CD4-positive, alpha-beta T cell (primary cell): ENCODE measurements at places on chromosomes 4 and X.

GRCh38 chrX:41377624-41378023, 43.7 kb downstream of the DDX3X start:
- DNase-seq, result no peak

DNA sequence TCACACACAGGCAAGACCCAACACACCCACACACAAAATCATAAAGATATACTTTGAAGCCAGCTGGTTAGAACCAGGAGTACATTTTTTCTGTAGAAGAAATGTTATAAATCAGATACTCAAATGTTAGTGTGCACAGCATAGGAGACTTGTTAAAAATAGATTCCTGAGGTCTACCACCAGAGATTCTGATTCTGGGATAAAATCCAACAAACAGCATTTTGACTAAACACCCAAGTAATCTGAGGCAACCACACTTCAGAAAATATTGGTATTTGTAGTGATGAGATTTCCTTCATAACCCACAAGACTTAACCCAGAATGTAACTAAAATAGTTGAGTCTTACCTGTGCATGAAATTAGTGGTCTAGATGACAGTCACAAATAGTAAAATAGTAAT, 301.8 kb downstream of the HNRNPD start:
- no peak for DNase-seq

GRCh38 chr4:537436-538264, 38.4 kb downstream of the TMEM271 start:
- DNase-seq, result no peak

DNA sequence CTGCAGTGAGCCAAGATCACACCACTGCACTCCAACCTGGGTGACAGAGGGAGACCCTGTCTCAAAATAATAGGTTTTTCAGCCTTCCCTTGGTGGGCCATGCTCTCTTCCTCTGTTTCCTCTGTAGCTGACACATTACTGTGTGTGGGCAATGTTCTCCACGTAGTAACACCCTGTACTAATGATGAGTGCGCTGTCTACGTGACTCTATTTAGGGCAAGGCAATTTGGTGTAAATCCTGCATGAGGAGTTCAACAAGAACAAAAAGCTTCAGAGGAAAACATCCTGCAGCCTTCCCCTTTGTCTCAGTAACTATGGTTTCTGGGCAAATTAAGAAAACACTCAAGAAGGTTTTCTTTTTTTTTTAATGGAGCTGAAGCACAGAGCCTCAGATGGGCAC, 24.4 kb upstream of the JAKMIP1 start:
- DNase-seq, result no peak

- no peak for DNase-seq
Measured at GRCh38 chrX:34146906-34147305, 14.8 kb upstream of the FAM47A start.

GRCh38 chrX:626745-627509, 3.7 kb upstream of the SHOX start:
- no peak for DNase-seq

DNA sequence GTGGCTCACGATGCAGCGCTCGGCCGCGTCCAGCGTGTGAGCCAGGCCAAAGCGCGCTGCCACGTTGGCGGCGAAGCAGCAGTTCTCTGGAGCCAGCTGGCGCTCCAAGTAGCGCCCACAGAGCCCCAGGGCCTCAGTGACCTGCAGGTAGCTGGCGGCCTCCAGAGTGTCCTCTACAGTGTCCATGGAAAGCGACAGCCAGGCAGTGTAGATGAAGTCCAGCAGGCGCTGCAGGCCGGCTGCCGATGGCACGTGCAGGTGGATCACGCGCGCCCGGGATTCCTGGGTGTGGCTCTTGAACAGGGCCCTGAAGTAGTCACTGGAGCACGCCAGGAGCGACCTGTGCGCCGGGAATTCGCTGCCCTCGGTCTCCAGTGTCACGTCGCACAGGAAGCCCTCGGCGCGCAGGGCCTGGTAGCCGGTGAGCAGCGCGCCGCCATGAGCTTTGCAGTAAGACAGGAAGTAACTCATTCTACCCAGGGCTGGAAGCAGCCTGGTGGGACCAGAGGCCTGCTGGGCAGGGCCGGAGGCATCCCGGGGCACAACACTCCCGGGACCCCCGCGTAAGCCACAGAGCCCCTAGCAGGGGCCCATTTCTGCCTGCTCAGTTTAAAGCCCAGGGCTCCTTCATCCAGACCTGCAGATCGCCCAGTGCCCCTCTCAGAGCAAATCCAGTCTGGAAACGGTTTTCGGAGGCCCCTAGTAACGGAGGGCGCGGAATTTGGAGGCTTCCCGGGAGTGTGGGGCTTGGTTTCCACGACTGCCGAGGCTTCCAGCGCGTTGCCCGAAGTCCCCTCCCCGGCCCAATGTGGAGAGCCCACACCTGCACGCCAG, 595 bp downstream of the KLHL34 start:
- peak; percentile 11 for DNase-seq

DNA sequence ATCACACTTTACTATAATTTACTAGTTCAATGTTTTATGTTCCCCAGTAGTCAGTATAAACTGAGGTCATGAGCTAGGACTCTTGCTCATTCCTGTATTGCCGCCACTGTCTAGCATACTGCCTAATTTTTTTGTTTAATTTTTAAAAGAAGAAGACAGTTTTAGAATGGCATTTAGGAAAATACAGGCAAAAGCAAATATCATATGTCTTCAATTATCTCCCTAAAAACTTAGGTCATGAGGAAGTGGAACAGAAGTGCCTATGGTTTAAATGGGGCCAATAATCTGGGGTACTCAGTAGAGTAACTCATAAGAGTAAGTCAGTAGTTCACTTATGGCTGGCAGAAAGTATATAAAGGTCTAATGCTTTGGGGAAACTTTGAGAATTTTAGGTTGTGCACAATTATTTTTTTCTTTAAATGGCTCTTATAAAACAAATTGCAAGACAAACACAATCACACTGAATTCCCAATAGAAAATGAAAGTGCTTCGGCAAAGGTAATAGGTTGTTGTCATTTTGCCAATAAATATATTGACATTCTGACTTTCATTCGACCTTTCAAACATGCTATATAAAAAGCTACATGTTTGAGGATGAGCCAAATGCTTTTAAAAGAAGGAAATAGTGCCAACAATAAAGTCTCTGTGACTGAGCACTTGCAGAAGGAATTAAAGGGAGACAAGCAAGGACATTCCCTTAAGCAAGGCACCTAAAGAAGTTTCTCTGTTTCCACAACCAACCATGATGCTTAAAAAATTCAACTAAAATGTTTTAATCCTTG, 390.1 kb downstream of the PDGFC start:
- no peak for DNase-seq

DNA sequence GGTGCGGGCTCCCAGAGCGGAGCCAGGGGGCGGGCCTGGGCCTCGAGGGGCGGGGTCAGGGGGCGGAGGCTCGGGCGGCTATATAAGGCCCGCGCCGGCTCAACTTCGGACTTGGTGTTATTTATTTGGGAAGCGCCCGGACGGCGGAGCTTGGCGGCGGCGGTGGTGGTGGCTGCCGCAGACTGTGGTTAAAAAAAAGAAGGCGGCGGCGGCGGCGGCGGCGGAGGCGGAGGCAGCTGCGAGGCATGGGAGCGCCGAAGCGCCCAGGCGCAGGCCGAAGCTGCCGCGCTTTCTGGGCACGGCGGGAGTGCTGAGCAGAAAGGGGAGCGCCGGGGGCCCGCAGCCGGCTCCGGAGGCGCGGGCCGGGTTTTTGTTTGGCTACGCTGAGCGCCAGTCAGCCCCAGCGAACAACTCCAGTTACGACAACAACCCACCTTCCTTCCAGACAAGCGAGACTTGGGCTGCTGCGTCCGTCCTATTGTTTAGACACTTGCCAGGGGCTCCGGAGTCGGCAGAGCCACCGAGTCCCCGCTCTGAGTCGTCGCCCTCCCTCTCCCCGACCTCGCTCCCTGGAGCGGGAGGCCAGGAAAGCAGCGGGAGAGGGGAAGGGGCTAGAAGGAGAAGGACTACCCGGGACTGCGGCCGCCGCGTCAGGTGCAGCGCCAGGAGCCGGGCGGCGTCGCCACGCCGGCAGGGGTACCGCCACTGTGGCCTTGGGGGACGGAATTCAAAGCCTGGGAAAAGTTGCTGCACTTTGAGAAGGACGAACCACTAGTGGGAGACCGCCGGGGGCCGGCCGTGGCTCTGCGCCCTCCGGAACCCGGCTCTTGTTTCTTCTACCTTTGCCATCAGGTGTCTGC, at the start of gene SLIT2:
Gene SLIT2, plus strand, starts transcription at position 110 of the 860 bp plus-strand sequence. CDS start 1,911 bp downstream, outside the sequence.
- DNase-seq, result no peak

- no peak for DNase-seq
Measured at GRCh38 chr4:75742451-75742850, 18.1 kb downstream of the USO1 start.

- no peak for DNase-seq
Measured at GRCh38 chr4:89123451-89123851, 12.1 kb downstream of the TIGD2 start.

DNA sequence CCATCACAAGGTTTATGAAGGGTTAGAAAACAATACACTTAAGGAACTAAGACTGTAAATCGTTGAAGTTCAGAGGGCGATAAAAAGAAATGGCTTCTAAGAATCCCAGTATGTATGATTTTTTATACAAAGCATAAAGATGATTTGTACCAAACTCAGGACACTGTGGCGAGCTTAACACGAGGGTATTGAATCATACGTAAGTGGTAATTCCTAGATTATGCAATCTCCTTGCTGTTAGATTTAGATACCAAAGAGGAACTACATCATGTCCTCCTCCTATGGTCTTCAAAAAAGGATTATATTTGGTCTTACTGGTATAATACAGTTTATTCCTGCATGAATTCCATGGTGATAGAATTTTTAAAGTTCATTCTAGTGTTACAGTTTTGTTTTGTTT, 23.9 kb downstream of the NFKB1 start:
- DNase-seq, result no peak

DNA sequence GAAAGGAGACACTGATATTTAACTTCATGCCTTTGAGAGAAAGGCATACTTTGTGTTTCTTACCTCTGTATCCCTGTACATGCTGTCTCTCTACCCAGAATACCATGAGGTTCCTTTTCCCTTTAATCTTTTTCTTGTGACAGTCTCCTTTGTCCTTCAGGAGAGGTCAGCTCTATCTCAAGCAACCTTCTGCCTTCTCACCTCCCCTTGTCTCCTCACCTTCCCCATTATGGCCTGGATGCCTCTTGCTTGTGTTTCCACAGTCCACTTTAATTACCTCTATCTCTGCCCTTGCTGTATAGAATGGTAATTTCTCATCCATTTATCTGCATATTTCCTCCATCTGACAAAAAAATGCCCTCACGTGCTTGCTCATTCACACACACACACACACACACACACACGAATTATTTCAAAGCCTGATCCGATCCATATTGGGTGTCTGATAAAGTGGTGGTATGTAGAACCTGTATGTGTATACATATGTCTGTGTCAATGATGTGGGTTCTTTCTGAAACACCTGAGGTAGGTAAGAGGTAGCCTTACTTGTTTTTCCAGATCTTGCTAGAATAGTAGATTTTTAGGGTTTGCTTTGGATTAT, 28.5 kb downstream of the MSN start:
- DNase-seq, result no peak

GRCh38 chrX:9745417-9746115, 20.1 kb downstream of the GPR143 start:
- DNase-seq, result no peak

DNA sequence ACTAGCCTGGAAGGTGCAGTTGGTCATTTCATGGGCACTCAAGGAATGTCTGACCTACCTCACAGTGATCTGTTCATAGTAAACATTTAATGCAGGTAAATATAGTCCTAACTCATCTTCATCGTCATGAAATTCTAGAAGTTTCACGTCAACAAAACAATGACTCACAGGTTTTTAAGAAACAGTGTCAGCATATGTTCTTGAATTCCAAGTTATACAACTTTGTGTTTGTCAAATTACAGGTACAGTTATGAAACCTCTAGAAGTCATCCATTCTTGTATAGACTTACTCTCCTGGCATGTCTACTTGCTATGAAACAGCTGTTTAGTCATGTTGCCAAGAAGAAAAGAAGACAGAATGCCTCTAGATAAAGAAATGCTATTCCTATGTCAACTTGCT, 46.6 kb downstream of the AFM start:
- no peak for DNase-seq

- no peak for DNase-seq
Measured at GRCh38 chrX:38919853-38920528, 118.7 kb downstream of the MID1IP1 start.

- no peak for DNase-seq
Measured at GRCh38 chr4:167903291-167903721, 189.0 kb upstream of the ANXA10 start.

- no peak for DNase-seq
Measured at GRCh38 chr4:143382596-143382995, 45.9 kb downstream of the GAB1 start.

DNA sequence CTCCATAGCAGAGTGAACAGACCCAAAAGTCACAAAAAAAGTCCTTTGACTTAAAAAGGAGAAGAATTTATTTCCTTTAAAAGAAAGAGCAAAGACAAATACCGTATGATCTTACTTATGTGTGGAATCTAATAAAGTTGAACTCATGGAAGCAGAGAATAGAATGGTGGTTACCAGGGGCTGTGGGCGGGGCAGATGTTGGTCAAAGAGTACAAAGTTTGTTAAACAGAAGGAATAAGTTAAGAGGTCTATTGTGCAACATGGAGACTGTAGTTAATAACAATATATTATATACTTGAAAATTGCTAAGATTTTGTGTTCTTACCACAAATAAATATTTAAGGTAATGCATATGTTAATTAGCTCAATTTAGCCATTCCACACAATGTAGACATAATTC, 173.3 kb upstream of the S100G start:
- DNase-seq, result no peak

DNA sequence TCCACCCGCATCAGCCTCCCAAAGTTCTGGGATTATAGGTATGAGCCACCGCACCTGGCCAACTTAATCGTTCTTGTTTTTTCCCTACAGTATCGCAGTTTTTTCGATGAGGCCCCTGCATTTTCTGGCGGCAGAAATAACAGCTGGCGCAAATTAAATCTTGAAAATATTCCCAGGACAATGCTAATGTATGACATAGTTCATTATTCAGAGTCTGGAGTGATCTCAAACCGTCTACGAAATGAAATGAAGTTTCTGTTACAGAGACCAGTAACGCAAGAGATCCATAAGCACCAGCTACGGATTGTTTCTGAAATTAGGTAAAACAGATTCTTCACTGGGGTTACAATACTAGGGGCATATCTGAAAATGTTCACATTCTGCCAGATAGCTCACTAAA, 27.3 kb downstream of the CXorf58 start:
- no peak for DNase-seq

- DNase-seq, result no peak
Measured at GRCh38 chr4:126916049-126916625, 716.6 kb upstream of the INTU start.

DNA sequence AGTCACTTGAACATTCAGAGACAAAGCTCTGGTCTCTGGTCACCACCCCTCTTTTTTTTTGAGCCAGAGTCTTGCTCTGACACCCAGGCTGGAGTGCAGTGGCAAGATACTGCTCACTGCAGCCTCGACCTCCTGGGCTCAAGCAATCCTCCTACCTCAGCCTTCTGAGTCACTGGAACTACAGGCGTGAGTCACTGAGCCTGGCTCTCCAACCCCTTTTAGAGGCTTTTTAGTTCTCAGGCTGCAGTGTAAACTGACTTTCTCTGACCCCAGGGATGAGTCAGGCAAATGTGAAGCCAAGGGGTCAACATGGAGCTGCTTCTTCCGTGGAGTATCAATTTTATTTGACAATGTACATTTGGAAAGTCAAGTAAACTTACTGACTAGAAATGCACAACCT, 229.2 kb downstream of the PTTG2 start:
- no peak for DNase-seq
